ENCODE measurements at places on chromosomes 5 and 9.

GRCh38 chr5:88952344-88952743, 69.4 kb upstream of the MEF2C start:
- DNase-seq = no peak

GRCh38 chr5:109910874-109911273, 221.1 kb downstream of the MAN2A1 start:
- no peak for DNase-seq

DNA sequence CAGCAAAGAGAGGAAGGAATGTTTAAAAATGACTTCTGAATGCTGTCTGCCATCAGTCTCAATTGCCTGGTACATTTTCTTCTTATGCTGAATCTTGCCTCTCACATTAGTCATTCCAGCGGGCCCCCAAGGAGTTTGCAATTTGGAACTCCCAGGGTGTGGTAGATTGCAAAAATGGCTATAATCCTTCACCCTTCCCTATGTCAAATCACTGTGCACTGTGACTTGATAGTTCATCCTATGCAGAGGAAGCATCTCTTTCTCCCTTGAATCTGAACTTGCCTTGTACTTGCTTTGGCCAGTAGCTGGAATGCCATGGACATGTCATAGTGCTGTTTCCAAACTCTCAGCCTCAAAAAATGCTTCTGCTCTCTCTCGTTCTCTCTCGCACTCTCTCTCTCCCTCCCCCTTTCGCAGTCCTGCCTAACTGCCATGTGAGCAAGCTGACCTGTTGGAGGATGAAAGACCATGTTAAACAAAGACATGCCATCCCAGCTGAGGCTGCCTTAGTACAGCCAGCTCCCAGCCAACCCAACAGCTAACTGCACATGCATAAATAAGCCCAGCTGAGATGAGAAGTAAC, 284.0 kb upstream of the TLE4 start:
- DNase-seq = no peak

- DNase-seq = no peak
Measured at GRCh38 chr9:26321935-26322334, 570.7 kb downstream of the CAAP1 start.

- DNase-seq = no peak
Measured at GRCh38 chr5:50964746-50965653, 298.6 kb downstream of the PARP8 start.

GRCh38 chr5:66230551-66230950, 86.5 kb downstream of the SREK1 start:
- no peak for DNase-seq
